ENCODE measurements at places on chromosomes 5 and 9.

- DNase-seq: no peak
Measured at GRCh38 chr9:13485068-13485596, 205.6 kb upstream of the MPDZ start.

- no peak for DNase-seq
Measured at GRCh38 chr5:167730121-167730520, 561.3 kb upstream of the WWC1 start.

- no peak for DNase-seq
Measured at GRCh38 chr9:134340475-134341160, 14.4 kb downstream of the RXRA start.

DNA sequence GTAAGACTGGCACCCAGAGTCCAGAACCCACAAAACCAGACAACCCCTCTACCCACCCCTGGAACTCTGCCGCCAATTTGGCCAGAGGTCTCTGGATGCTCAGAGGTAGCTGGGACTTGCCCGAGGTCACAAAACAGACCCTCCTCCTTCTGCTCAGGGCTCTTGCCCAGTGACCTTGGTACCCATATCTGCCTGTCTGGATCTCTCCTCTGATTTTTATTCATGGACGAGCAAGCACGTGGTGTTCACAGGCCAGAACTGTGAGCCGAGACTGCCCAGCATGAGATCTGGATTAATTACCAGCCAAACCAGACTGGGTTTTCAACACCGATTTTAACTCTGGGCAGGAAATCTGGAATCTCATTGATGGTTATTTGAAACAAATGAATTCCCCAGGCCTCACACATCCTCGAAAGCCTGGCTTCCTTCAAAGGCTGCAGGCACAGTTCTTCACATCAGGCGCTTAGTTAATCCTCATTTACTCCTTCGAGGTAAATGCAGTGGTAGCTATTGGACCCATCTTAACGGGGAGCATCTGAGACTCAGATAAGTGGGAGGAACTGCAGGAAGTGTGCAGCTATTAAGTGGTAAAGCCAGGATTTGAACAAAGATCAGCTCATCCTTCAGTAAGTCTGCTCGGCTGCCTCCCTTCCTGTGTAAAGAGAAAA is 21.4 kb downstream of the COL27A1 start:
- DNase-seq: no peak

DNA sequence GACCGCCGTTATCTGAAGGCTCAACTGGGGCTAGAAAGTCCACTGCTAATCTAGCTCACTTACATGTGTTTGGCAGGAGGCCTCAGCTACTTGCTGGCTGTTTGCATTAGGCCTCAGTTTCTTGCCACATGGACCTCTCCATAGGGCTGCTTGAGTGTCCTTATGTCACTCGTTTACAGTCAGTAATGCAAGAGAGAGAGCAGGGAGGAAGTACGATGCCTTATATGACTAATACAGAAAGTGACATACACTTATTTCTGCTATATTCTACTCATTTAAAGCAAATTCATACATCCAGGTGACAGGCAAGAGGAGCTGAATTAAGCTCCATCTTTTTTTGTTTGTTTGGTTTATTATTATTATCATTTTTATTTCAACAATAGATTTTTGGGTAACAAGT is 179.6 kb downstream of the LURAP1L start:
- no peak for DNase-seq

DNA sequence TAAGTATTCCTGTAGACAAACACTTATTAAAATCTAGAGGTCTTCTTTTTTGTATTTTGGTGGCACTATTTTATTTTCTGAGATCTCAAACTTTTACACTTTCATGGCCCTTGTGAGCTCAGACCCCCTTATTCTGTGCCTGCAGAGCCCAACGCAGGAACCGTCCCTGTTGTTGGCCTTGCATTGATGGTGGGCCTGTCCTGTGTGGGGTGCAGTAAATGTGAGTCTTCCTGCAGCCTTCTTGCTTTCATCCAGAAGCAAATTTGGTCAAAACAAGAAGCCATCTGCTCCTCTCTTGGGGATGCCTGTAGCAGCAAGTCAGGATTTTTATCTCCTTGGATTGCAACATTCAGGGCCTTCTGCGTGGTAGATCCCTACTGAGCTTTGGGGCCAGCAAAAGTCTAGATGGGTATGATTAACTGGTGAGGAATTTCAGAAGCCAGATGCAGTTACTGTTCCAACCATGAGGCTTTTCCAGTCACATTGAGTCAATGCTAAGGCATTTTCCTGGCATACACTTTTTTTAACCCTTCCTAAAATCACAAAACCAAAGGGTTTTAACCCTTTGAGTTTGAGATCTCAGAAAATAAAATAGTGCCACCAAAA is 31.7 kb downstream of the BASP1 start:
- DNase-seq: no peak

DNA sequence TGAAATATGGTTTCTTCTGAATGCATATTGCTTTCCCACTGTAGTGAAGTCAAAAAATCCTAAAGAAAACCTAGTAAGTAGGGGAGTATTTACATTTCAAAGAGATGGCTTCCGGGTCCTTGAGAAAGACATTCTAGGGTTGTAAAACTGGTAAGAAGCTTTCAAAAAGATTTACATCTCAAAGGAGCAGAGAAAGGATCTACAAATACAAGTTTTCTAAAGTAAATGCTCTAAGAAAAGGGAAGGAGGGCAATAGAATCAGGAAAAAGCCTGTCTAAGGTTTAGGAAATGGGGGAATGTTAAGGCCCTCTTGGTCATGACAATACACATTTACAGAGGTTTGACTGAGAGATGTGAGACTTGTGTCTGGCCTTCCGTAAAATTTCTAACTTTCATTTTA is 16.7 kb upstream of the TRPC7 start:
- no peak for DNase-seq

- no peak for DNase-seq
Measured at GRCh38 chr5:78779771-78780616, 131.4 kb upstream of the LHFPL2 start.

DNA sequence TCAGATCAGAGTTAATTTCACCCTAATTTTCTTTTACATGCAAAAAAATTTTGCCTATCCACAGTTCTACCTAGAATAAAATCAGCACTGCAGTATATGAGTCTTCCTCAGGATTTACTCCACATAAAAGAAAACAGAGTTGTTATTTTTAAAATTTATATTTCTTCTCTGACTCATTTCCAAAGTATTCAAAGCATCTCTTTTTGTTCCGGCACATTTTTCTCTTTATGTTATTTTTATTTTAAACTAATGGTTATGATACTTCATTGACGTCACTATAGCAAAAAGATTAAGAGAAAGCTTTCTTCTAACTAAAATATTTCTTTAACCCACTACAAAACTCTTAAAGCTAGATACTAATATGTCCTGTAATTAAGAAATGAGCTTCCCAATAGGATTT is 590.4 kb downstream of the PRELID2 start:
- DNase-seq: no peak

DNA sequence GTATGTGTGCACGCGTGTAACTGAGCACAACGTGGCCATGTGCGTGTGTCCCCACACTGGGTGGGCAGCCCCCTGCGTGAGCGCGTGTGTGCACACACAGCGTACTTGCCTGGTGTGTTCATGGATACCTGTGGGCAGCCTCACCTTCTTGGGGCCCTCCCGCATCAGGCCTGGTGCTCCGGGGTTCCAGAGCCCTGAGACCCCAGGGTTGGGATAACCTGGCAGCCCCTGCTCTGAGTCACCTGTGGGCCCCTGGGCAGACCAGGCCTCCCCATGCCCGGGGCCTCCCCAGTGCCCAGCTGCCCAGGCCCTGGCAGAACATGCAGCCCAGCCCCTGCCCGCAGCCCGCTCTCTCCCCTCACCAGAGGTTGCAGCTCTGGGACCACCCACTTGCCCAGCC is 25.2 kb downstream of the LHX3 start:
- DNase-seq: no peak

GRCh38 chr9:135049460-135049859 is 38.0 kb upstream of the OLFM1 start:
- DNase-seq: no peak

DNA sequence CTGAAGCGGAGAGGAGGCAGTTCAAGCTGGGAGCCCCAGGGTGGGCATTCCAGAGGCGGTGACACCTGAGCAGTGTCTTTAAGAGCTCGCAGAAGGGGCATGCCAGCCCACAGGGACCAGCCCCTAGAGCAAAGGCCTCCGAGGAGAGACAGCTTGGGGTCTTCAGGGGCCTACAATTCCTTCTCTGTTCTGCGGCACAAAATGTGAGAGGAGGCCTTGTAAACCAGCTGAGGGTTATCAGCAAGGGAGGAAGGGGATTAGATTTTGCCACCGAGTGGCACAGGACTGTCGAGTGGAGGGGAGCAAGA is 505 bp upstream of the SIGMAR1 start:
- DNase-seq: no peak

DNA sequence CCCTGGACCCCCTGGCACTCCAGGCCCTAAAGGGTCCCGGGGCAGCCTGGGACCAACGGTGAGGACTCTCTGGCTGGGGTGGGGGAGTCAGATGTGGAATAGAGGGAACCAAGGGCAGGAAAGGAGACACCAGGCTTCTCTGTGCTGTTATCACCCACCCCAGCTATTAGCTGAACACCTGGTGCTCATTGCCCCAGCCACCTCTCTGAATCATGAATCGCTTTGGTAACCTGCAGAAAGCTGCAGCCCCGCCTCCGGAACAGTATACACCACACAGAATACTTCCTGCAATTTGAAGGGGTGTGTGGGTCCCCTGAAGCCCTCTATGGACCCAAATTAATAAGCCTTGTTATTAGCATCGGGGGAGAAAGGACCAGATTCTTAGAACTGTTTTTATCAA is 40.4 kb upstream of the ORM1 start:
- no peak for DNase-seq

Measured in CD4-positive, alpha-beta T cell treated with Interferon alpha-2 for 1 hour (primary cell).